ENCODE measurements at places on chromosomes 13 and 19.

DNA sequence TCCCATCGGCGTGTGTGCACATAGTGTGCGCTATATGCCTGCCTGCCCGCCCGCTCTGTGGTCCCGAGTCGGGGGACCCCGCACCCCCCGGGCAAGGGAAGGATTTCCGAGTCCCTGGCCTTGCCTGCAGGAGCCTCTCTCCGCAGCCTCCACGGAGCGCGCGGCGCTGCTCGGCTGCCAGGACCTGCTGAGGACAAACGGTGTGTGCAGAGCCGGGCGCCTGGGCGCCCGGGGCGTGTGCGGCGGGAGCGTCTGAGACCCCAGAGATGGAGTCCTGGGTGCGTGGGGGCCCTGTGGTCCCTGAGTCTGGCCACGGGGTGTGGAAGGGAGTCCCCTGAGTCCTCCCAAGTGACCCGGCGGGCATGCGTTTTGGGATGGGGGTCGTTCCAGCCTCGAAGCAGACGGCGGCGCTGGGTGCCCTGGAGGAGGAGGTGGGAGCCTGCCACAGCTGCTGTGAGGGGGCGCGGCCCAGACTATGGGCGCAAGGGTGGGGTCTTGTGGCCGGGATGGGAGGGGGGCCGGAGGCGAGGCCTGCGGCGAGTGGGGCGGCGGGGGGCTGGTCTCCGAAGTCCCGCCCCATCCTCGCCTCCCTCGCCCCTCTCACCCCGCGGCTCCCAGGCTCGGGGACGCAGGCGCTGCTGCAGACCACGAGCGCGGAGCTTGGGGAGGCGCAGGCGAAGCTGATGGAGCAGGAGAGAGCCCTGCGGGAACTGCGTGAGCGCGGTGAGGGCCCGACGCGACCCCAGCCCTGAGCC, 25.3 kb downstream of the CLEC4M start:
- no peak for DNase-seq

GRCh38 chr19:33393286-33394005, 19.9 kb downstream of the CEBPG start:
- no peak for DNase-seq

DNA sequence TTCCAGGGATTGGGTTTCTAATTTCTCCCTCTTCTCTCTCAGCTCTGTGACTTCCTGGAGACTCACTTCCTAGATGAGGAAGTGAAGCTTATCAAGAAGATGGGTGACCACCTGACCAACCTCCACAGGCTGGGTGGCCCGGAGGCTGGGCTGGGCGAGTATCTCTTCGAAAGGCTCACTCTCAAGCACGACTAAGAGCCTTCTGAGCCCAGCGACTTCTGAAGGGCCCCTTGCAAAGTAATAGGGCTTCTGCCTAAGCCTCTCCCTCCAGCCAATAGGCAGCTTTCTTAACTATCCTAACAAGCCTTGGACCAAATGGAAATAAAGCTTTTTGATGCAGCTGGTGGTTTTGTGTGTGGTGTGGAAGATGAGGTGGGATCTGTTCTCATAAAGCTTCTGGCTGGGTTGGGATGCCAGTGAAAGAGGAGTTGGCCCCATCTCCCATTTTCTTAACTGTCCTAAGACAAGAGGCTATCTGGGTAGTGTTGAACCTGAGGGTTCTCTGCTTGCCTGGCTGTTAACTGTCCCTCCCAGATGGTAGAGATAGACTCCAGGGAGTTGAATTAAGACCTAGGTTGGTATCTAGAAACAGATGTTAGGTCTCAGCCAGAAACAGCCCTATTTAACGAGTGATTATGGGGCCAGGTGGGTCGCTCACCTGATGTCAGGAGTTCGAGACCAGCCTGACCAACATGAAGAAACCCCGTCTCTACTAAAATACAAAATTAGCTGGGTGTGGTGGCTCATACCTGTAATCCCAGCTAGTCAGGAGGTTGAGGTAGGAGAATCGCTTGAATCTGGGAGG, 1.6 kb downstream of the FTL start:
- DNase-seq: no peak

GRCh38 chr19:1855828-1856255, 7.5 kb downstream of the KLF16 start:
- DNase-seq: no peak

GRCh38 chr13:55566334-55566733, 1574.4 kb upstream of the PRR20A start:
- DNase-seq: no peak

DNA sequence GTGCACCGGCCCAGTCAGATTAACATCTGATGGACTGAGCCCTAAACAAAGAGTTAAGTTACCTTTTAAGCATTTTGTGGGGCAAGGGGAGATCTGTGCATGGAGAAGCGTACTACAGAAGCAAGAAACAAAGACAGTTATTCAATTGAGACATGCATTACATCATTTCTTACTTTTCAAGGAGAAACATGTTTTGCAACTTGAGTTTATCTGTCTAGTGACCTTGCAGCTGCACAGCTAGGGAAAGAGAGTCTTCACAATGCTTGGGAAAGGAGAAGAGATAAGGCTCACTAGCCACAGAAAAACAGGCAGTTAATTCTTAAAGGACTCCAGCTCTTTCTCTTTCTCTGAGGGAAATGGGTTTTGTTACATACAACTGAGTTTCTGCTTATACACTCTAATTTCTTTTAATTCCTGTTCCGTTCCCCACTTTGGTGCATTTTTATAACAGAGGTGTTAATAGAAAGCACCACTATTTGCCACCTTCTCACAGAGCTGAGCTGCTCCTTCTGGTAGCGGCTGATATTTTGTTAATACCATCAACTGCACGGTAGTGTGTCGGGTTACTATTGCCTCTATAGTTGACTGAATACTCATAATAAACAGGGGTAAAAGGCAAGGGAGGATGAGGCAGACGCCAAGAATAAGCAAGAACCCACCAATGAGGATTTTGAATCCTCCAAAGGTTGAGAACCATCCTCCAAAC, 55.9 kb downstream of the ZNF431 start:
- no peak for DNase-seq

- DNase-seq: no peak
Observed at GRCh38 chr13:100399455-100399854, 189.1 kb downstream of the GGACT start.

- peak; percentile 78 for DNase-seq
Observed at GRCh38 chr13:110307767-110308655, 927 bp downstream of the COL4A2 start.

DNA sequence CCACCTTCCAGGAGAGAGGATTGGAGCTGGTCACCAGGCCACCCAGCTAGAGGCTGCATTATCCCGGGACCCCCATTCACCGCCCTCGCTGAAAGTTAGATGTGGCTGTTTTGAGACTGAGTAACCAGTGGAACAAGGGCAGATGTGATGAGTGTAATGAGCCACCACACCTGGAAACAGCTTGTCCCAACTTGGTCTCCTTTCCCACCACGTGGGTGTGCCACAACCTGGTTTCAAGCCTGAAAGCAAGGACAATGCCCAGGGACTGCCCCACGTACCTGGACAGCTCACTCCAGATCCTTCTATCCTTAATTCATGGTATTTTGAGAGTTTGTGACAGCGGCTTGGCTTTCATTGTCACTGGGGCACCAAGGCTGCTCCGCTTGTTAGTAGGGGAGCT, 7.0 kb downstream of the LGI4 start:
- no peak for DNase-seq
